ENCODE measurements at places on chromosomes 3 and 15.

DNA sequence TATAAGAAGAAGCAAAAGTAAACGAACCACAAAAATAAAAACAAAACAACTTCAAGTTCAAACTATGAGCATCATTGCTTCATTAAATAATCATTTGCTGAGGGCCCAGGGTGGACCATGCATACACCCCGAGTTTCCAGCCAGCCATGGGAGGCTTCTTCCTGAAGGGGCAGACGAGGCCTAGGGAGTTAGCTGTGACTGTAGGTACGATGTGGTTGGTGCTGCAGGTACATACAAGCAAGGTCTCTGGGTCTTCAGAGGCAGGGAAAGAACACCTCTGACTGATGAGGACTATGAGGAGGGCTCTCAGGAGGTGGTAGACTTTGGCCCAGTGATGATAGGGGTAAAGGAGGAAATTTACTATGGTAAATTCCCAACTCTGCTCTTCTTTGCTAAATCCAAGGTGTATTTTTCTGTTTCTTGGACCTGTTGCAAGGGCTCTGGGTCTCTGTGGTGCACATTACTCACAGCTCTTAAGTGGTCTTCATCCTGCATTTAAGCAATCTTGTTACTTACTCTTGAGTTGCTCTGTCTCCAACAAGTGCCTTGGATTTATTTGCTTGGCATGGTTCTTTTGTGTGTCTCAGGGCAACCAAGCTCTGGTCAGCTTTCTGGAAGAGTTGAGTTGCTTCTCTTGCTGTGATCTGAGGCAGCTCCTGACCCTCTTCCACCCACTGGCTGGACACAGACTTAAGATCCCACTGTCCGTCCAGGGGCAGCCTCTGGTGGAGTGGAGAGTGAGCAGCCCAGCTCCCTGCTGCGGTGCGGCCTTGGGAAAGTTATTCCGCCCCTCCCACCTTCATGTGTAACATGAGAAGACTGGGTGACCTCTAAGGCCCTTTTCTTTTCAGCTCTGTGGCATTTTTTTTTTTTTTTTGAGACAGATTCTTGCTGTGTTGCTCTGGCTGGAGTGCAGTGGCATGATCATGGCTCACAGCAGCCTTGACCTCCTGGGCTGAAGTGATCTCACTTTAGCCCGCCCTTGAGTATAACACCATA is 56.1 kb upstream of the KIF23 start:
- DNase-seq: peak; percentile 6

DNA sequence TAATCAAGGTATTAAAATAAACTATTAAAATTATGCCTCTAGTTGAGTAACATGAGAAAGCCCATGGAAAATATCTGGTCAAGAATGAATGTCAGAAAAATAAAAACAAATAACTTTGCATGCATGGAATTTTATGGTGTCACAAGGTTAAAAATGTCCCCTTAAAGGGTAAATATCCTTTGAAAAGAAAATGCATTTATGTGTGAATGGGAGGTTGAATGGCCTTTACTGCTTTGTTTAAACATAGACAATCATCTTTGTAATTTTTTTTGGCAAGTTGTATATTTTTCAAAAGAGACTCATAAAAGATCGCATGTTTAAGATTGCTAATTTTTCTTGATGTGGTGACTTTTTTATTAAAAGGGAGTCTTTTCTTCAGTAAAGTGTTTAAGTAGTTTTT is 564.2 kb downstream of the NR2F2 start:
- no peak for DNase-seq

DNA sequence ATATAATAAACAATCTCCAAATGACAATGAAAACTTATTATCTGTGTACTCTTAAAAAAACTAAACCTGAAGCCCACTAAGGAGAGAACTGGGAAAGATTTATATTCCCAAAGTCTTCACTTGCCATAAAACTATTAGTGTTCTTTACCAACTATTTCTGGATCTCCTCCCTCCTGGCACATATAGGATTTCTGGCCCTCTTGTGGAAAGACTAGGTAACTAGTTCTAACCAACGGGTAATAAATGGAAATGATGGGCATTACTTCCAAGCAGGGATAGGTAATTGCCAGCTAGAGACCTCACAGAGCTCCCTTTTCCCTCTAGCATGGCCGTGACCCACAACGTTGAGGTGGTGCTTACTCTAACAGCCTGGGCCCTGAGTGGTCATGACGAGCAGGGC is 110.1 kb downstream of the DNAH12 start:
- DNase-seq: peak; percentile 10

DNA sequence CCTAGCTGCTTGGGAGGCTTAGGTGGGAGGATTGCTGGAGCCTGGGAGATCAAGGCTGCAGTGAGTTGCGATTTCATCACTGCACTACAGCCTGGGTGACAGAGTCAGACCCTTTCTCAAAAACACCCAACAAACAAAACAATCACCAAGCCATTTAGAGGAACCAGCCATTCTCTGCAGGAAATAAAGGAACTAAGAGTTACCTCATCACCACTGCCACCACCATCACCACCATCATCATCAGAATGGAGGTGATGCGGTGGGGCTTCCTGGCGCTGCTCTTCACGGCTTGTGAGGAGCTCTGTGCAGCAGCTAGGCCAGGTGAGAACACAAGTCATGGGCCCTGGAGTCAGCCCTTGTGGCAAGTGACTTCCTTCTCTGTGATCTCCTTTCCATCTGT is 37.7 kb upstream of the KLHL25 start:
- no peak for DNase-seq

DNA sequence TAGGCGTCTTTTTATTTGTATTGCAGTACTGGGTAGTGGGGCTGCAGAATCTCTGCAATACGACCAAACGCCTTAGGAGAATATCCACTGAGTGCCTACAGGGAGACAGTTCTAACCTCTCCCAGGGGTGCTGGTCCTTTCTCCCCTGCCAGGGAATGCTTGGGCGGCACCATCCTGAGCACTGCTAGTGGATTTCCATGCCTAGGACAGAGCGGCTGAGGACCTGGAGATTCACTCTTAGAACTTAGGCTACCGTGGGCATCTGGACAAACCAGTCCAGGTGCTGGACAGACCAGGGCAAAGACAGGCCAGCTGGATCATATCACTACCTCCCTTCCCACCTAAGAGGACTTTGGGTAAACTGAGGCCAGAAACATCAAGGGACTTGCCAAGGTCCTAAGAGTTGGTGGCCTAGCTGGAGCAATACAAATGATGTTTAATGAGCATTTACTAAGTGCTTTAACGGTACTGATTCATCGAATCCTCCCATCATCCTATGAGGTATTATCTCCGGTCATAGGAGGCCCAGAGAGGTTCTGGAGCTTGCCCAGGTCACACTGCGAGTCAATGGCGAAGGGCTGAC is 902 bp downstream of the TMEM44 start:
- no peak for DNase-seq

GRCh38 chr15:67085818-67086636 is 20.6 kb downstream of the SMAD3 start:
- peak; percentile 94 for DNase-seq

- DNase-seq: peak; percentile 81
Observed at GRCh38 chr3:146817704-146818103, 212.6 kb upstream of the PLSCR5 start.

DNA sequence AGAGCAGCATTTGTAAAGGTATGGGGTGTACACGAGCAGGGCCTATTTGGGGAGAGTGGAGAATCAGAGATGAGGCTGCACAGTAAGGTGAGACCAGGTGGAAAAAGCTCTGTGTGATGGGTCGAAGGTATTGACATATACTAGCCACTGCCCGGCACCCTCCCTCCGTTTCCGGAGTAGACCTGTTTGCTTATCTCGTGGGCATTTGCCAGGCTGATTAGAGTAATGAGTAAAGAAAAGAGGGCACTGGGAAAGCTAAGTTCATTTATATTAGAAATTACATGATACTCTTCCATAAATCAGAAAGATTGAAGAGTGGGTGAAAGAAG is 46.2 kb upstream of the ATG7 start:
- DNase-seq: no peak

DNA sequence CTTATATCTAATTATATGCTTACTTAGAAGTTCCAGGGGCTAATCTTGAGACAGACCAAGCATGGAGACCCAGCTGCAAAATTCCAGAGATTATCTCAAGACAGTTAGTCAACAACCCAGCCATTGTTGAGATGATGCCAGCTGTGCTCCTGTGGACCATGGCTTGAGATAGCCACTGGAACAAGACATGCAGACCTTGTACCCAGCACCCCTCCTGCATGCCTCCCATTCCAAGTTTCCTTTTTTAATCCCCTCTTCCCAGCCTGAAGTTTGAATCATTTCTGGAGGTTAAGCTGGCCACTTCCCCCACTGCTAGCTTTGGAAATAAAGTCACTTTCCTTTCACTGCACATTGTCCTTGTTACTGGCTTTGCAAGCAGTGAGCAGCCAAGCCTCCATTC is 53.8 kb downstream of the IMPG2 start:
- DNase-seq: no peak

DNA sequence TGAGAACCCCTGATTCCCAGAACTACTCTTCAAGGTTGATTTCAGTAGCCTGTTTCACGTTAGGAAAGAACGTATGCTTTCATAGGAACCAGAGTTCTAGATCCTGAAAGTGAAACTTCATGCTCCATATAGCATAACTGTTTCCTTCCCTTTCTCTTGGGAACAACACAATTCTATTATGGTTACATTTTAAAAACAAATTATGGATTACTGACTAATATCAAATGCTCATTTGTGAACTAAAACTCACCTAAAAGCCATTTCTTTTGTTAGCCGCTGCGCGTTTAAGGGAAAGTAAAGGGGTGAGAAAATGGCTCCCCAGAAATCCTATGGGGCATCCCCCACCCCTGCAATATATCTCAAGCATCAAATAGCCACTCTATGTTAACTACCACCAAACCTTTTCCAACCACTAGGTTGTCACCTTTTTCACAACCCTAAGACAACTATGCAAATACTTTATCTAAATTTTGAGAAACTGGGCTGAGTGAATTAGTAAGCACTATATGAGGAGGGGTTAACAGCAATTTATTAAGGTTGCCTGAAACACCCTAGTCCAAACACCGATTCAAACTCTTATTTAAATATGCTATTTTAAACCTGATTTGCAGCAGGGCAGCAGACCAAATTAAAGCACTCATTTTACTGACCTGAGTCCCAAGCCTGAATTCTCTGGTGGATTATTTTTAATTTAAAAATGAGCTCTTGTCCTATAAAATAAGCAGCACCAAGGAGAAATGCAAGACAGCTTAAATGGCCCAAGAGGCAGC is 2.4 kb downstream of the SIAH2 start:
- DNase-seq: no peak

DNA sequence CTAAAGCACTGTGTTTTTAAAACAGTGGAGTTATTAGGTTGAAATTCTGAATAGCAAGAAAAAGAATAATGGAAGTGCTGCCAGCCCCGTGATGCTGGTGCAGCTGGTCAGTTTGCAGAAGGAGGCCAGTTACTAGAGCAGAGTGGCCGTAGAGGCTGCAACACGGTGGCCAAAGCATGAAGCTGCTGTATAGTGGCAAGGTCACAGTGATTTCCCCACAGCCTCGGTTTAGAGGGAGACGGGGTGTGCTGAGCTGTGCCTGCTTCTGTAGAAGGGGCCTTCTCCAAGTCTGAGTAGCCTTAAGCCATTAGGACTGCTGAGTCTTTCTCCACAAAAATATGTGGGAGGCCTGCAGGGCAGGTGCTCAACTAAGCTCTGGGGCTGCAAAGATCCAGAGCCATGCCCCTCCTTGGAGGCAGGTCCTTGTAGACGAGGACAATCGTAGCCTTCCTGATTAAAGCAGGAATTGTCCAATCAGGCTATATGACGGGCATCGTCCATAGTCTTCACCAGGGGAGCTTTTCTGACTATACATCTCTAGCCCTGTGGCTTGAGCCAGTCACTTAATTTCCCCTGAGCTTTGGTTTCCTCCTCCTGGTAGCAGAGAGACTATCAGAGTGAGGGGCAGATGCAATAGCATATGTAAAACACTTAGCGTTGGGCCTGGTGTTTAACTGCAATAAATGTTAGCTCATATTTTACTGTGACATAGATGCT is 151.6 kb downstream of the PGPEP1L start:
- DNase-seq: no peak

DNA sequence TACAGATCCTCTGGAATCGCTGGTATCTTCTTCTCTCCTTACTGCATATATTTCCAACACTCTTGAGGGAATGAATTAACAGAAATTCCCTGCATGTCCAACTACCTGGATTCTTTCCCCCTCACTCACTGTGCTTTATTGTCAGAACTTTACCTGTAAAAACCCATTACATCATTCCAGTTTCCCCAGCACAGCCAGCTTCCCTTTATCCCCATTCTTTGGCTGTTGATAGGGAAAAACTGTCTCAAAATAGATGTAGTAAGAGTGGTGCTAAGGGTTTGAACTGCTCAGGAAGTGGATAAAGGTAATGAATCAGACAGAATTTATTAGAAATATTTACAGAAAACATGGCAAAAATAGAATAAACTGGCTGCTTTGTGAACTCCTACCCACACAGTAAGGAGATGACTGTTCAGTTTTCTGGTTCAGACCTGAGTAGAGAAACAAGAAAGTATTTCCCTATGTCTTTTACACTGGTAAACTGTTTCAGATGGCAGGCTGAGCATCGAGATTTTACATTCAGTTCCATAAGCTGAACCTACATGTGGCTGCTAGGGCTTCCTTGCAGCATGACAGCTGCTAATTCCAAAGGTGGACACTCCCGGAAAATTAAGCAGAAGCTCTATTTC is 188.4 kb downstream of the CPNE4 start:
- DNase-seq: no peak

GRCh38 chr15:64621056-64621455 is 154.3 kb downstream of the RBPMS2 start:
- no peak for DNase-seq

DNA sequence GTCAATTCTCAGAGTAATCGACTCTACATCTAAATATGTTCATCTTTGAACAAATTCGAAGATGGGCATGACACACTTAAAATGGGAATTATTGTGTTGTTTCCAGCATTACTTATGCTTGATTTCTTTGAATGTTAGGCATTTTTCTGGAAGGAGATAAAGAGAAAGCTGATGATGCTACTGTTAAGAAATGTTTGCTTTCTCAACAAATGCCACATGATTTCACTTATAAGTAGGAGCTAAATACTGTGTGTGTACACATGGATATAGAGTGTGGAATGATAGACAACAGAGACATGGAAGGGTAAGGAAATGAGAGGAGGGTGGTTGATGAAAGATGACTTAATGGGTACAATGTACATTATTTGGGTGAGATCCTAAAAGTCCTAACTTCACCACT is 400.9 kb downstream of the TBL1XR1 start:
- peak; percentile 28 for DNase-seq

DNA sequence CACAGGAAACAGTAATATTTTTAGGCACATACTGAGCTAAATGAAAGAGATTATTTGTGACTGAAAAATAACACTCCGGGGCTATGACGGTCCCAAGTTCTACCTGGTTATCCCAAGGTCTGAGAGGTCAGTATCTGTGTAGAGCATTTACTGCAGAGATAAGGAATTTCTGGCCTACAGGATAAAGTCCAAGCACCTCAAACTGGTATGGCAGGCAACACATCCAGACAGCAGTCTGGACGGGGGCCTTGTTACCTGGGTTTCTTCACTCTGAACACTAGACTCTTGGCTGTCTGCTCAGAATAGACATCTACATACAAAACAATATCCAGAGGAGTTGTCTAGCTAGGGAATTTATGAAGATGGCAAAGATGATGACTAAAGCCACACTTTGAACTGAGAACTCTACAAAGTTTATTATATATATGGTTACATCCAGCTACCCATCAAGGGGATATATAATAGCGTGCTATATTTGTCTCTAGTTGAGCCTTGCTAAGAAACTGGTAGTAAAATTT is 42.0 kb upstream of the CLRN1 start:
- no peak for DNase-seq

Measured in fibroblast of upper back skin (primary cell).